ENCODE measurements at places on chromosomes 6 and 20.

DNA sequence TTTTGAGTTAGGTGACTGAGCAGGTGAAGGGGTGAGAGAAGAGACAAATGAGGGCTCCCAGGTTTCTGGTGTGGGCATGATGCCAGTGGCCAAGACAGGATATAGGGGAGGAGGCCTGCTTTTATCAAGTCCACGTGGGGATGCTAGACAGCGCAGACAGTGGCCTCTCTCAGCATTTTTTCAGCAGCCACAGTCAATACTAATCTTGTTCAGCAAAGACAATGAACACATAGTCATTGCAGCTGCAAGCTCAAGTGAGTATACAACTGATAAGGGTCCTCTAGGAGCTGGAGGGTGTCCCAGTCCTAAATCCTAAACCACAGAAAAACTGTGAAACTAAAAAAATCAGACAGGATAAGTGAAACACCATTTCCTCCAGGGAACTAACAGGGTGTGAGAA lies 48.6 kb downstream of the UQCC1 start:
- DNase-seq: peak; percentile 40

- DNase-seq: peak; percentile 3
These were observed 241.6 kb downstream of the BMP7 start for GRCh38 chr20:57024849-57025248.

GRCh38 chr6:137927777-137928218 lies 60.7 kb downstream of the TNFAIP3 start:
- DNase-seq: no peak

DNA sequence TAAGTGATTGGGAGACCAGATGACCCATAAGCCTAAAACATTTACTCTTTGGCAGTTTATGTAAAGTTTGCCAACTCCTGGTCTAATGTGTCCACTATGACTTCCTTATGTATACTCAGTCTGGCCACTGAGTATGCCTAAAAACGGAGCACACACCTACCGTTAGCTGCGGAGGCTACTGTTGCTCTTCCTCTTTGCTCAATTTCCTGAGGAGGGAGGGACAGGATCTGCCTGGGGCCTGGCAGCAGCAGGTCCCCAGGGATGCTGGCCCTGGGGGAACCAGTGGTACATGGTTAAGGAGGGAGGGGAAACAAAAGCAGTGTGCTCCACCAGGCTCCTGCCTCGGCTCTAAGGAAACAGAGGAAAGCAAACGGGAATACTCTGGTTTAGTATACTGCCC lies 113.5 kb downstream of the CDYL start:
- no peak for DNase-seq

DNA sequence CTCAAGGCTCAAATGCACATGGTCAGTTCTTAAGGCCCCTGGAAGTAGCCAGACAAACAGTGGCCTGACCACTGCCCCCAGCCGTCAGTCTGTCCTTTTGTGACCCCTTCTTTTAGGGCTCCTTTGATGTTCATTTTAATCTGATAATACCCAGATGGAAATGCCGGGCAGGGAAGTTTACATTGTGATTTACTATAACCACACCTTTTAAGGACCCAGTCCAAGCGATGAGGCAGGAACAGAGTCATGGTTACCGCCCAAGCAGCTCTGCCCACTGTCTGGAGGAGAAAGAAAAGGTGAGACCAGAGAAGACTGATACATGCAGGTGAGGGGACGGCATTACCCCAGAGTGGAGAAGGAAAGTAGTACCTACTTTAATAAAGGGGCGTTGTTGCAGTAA lies 110.6 kb downstream of the PLEKHG1 start:
- DNase-seq: no peak

DNA sequence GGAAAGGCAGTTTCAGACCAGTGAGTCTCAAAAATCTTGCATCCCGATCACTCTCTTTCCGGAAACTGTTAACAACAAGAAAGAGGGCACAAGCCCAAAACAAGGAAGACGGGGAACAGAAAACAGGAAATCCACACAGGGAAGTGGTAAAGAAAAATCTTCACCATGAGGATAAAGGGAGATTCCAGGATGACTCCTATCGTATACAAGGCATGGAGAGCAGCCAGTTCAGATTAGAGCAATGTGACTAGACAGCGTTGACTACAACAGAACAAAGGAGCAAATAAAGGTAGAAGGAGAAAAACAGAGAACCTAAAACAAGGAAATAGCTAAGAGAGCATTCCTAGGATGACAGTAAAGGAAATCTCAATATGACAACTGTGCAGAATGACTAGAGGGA lies 26.5 kb downstream of the VNN1 start:
- DNase-seq: no peak

GRCh38 chr6:131073577-131073976 lies 10.5 kb upstream of the EPB41L2 start:
- DNase-seq: no peak

DNA sequence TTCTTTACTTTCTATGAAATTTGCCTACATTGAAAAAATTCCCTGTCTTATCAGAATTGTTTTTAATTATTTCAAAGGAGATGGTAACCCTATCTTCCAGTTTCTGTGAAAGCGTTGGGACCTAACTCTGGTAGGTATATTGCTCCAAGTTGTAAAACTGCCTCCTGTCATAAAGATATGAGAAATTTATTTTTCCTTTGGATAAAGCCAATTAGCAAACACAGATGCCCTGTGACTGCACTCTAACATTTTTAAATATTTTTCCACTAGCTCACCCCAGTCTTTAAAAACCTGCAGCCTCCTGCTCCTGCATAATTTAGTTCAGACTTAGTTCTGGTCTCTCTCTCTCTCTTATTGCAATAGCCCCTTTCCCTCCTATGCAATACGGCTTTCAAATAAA lies 39.0 kb upstream of the CRISP1 start:
- no peak for DNase-seq

DNA sequence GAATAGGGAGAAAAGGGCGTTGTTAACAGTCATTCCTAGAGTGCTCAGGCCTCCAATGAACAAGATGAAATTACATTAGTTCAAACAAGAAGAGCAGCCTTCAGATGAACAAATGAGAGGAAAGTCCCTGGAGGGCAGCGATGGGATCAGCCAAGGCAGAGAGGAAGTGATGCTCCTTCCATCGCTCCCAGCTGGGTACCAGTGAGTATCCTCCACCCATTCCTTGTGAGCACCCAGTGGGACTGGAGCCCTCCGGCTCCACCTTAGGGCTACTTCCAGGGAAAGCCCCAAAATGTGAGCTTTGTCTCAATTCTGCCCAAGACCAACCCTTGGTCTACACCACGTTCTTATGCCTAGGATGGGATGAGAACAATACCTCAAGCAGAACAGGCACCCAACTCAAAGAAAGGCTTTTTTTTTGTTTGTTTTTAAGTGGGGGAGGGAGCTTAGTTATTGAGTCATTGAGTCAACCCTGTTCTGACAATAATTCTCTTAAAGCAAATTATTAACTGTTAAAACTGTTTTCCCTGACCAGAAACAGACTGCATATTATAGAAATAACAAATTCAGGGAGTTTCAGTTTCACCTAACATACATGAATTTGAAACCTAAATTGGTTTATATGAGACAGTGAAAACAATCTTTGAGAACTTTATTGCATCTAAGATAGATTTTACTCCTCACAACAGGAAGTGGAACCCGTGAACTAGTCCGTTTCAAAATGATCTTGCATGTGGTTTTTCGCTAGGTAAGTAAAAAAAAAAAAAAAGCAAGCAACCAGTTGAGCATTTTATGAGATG lies 106.9 kb downstream of the IPCEF1 start:
- DNase-seq: no peak

GRCh38 chr6:89237158-89237557 lies 20.0 kb upstream of the GABRR1 start:
- DNase-seq: no peak

- DNase-seq: no peak
These were observed 149.5 kb downstream of the TMEM200A start for GRCh38 chr6:130515306-130515705.

- no peak for DNase-seq
These were observed 96.0 kb downstream of the MAP3K5 start for GRCh38 chr6:136696238-136696637.

DNA sequence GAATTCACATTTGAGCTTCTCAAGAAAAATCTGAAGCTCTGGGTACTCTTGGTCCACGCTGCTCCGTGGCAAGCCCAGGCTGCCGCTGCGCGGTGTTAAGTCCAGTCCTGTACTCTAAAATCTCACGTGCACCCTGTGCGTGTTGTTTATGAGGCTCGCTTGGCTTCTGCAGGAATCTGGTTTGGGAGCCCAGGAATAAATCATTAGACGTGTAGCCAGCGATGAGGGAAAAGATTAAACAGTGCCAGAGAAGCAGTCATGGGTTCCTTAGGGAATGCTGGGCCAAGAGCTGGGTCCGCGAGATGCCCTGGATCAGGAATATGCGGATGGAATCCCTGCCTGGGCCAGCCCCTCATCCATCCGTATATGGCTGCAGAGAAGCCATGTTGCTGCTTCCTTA lies 87.3 kb downstream of the KCNB1 start:
- no peak for DNase-seq

GRCh38 chr6:65707126-65707826 lies at the start of gene EYS:
Gene EYS, minus strand, starts transcription at chr6:65707226. Its CDS starts 211,816 bp downstream, at chr6:65495410.
- no peak for DNase-seq

DNA sequence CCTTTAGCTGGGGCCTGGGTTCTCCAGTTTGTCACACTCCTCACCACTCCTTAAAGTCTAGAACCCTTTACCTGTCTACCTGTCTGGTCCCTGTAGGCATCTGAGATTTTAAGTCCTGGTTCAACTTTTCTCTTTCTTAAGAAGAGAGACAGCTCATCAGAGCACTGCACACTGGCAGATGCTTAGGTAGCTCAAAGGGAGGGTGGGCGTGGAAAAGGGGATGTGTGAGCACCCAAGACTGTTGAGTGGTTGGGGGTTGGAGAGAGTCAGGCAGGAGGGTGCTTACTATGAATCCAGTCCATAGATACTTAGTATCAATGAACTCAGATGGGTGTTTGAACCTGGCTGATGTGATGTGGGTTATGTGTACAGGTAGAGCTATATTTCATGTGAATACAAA lies 6.6 kb upstream of the KCNG1 start:
- no peak for DNase-seq

GRCh38 chr6:150991487-150991886 lies 126.0 kb downstream of the MTHFD1L start:
- DNase-seq: no peak

GRCh38 chr6:106783640-106784566 lies 154.5 kb downstream of the QRSL1 start:
- DNase-seq: no peak

DNA sequence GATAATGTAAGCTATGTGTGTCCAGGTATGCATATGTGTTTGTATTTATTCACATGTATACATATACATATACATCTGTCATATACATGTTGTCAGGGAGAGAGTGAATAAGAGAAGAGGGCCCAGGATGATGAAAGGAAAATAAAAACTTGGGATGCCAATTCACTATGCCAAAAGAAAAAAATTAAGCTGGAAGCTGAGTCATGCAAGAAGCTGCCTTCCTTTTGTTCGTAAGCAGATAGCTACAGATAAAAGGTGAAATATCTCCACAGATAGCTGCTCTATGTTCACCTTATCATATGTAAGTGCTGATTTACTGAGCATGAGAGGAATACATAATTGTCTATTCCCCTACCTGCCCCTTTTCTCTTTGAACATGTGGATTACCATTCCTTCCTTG lies 579.9 kb downstream of the EPM2A start:
- no peak for DNase-seq

DNA sequence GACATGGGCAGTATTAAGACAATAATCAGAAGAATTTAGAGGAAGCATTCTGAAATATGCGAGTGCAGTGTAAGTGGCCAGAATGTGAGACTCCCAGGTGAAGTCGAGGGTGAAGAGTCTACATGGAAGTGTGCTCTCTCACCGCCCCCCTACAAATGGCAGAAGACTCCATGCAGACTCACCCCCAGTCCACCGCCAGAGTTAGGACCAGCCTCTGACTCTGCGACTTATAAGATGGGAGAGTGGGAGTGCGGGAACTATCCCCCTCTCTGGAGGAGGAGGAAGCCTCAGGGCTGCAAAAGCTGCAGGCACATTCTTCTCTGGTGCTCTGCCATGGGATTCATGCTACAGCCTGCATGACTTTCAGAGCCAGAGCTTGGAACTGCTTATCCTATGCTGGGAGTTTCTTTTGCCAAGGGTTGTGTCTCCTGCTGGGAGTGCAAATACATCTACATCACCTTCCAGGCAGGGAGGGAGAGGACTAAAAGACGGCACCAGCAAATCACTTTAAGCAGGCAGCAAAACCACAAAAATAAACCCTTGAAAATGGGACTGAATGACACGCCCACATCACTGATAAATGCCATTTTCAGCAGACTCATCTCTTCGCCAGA lies 206.7 kb upstream of the SULF2 start:
- peak; percentile 56 for DNase-seq

- no peak for DNase-seq
These were observed 100.8 kb upstream of the CITED2 start for GRCh38 chr6:139475241-139475640.

- no peak for DNase-seq
These were observed 23.4 kb upstream of the VEGFA start for GRCh38 chr6:43746613-43747102.

DNA sequence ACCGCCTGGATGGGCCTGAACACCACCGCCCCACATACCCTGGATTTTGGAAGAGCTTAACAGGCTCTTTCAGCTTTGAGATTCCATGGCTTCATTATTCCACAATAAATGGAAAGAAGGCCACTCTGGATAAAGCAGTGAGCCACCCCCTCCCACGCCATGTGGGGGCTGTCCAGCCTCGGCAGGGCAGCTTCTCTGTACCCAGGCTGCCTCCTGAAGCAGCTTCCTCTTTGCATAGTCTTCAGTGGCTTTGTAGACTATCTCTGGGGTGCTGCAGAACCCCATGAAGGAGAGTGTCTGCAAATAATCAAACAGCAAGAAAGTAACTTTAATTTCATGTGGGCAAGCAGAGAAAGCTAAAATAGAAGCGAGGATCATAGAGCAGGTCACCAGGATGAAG lies 96.6 kb upstream of the NXT1 start:
- no peak for DNase-seq

GRCh38 chr6:144063246-144063743 lies 32.1 kb downstream of the SF3B5 start:
- DNase-seq: no peak

GRCh38 chr20:62211216-62211615 lies 8.9 kb downstream of the HRH3 start:
- no peak for DNase-seq

DNA sequence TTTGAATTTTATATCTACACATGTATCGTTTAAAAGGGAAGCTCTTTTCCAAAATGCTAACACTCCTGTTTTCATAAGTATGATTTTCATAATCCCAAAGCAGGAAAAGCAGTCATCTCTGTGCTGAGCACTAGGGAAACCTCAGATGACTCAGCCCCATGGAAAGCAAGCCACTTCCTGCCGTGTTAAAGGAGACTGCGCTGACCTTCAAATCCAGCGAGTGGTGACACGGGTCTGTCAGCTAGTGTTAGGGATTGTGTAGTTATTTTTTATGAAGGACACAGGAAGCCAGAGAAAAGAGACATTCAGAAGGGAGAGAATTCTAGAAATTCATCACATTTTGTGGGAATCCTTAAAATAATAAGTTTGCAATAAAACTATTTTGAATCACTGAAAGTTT lies 57.0 kb upstream of the CD93 start:
- DNase-seq: no peak

GRCh38 chr20:43560974-43561373 lies 2.1 kb downstream of the SGK2 start:
- DNase-seq: no peak

- no peak for DNase-seq
These were observed 34.9 kb upstream of the THBS2 start for GRCh38 chr6:169288591-169288990.

- no peak for DNase-seq
These were observed 33.2 kb upstream of the CST7 start for GRCh38 chr20:24915892-24916291.

All from DMS79 treated with DMSO at 0.1 percent for 48 hours (cell line).